ENCODE measurements at places on chromosomes 7 and 10.
A peak's percentile ranks its signal among the peaks of the same experiment; 100 is the strongest.

GRCh38 chr10:110571093-110571743 is 3.7 kb downstream of the SMC3 start:
- no peak for DNase-seq

DNA sequence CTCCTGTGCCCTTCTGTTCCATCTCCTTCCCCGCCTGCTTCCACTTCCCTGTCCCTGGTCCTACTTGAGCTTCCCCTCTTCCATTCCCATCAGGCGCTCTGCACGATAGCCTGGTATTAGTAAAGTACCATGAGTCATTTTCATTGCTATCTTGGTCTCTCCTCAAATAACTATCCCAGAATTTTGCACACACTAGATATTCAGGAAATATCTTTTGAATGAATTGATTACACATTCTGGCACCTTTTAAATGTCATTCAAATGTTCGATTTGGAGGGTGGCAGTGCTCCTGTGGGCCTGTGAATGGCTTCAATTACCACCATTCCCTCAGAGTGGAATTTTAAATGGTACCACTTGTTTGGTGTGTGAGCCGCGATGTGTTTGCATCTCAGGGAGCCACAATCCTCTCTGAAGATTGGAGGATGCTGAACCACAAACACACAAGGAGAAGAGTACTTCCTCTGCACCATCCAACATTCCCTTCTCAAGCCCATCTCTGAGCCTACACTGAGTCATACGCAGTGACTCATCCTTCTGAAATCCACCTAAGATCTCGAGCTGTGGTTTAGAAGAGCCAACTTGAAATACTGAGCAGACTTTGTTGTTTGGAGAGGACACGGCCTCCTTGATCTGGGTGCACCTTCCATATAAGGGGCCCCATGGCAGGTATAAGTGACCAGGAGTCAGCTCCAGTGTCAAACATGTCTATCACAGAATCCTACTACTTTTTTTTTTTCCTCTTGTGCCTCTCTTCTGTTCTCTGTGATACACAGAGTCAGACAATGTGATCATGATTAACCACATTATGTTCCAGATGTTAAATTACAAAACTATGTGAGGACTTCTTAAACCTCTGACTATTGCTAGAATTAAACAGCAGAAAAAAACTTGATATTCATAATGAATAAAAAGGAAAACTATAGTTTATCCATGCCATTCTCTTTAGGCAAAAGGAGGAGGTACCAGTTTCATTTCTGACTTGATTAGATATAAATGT is 81.9 kb downstream of the BMPER start:
- DNase-seq, result peak; percentile 79

GRCh38 chr7:985915-986741 is 3.1 kb downstream of the CYP2W1 start:
- peak; percentile 17 for DNase-seq

DNA sequence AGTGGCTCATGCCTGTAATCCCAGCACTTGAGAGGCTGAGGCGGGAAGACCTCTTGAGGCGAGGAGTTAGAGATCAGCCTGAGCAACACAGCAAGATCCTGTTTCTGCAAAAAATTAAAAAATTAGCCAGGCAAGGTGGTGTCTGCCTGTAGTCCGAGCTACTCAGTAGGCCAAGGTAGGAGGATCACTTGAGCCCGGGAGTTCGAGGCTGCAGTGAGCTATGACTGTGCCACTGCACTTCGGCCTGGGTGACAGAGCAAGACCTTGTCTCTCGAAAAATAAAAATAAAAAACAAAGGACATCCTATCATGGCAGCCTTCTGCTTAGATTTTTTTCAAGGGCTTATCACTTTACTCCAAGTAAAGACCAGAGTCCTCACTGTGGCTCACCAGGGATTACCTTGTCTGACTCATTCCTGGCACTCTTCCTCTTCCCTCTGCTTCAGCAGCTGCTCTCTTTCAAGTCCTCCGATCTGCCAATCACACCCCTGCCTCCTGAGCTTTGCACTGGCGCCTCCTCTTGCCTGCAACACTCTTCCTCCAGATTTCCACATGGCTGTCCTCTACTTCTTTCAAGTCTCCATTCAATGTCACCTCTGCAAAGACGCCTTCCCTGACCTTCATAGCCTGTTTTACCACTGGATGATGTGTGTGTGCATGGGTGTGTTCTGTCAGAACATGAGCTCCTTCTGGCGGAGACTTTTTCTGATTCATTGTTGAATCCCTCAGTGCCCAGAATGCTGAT is 7.7 kb downstream of the PRTFDC1 start:
- DNase-seq, result peak; percentile 56

- no peak for DNase-seq
Measured at GRCh38 chr7:127938588-127938987, 92.6 kb downstream of the LRRC4 start.

DNA sequence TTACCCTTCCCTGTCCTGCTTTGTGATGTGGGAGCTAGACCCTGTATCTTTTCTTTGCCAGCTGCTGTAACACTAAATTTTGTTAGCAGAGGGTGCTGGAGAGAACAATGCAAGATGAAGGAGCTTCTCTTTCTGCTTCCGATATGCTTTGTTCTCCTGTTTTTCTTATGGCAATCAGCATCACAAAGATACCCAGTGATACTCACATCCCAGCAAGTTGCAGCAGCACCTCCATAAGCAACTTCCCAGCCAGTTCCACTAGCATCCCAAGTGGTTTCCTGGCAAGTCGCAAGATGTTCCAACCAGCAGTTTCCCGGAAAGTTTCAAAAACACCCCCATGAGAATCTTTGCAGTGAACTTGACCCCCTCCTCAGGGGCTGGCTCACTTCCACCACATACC is 148.6 kb downstream of the IMMP2L start:
- DNase-seq, result peak; percentile 12

DNA sequence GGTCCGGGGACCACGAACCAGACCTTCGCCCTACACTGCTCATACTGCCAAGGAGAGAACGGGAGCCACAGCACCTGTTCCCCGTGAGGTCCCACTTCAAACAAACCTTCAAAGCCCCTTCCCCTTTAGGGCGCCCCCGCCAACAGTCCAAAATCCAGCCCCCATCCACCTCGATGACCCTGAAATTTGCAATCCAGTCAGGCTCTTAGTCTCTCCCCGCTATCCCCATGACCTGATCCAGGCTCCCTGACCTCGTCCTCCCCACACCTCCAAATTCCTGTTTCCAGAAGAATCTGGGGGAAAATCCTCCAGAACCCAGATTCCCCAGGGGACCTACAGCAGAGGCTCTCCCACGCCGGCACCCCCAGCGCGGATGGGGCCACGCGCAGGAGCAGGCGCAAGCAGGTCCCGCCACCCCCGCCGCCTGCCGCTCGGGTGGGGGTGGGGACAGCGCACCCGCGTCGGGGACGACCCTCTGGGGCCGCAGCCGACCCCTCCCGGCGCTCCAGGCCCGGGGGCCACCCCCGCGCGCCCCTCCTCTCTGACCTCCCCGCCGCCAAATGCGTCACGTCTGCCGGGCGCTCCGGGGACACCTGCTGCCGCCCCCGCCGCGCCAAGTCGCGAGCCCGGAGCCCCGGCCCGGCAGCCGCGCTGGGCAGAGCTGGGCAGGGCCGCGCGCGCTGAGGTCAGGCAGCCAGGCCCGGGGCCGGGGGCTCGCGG is 753 bp downstream of the CAMK2B start:
- no peak for DNase-seq

- no peak for DNase-seq
Measured at GRCh38 chr10:34491678-34492077, 323.4 kb downstream of the PARD3 start.

Data from OCI-M1 (cell line).